ENCODE measurements at places on chromosomes 6 and 20.

- DNase-seq = no peak
Measured at GRCh38 chr6:151051164-151051563, 185.7 kb downstream of the MTHFD1L start.

DNA sequence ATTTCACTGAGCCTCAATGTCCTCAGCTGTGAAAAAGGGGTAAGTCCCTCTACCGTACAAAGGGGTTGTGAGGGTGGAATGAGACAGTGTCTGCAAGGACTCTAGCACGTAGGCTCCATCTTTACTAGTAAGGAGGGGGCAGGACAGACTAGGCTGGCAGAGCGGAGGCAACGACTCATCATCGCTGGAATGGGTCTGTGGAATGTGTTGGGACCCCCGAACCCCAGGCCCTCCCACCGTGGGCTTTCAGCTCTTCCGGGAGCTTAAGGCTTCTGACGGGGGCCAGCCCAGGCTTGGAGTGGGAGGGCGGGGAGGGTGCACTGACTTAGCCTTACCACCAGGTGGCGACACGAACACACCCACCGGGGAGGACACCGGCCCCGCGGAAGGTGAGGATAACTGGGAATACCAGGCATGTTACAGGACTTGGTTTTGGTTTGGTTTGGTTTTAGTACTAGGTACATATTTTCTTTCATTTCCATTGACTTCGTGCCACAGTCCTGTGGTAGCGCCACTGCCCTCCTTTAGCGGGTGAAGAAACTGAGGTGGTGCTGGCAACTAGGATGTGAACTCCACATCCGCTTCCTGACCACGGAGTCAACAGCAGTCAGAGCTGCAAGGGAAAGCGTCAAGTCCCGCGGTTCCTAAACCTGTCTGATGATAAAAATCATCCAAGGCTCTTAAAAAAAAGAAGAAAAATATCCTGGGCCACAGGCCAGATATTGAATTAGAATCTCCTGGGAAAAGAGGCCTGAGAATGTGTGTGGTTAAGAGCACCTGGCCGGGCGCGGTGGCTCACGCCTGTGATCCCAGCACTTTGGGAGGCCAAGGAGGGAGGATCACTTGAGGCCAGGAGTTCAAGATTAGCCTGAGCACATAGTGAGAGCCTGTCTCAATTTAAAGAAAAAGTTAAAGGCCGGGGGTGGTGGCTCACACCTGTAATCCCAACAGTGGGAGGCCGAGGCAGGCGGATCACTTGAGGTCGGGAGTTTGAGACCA is 10.3 kb upstream of the TULP1 start:
- DNase-seq = peak; percentile 67

DNA sequence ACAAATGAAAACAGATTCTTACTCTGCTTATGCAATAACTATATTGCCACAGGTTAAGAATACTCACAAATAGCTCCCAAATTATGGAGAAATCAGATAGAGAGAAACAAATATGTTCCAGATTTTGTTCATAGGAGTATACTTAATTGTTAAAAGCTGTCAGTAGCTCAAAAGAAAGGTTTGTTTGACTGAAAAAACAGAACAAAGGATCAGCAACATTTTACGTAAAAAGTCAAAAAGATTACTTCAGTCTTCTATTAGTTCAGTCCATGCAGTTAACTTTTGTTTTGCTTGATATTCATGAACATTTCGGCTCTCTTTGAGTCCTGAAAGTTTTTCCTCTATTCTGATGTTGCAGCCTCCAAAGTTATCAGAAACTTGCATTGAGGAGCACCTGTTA is 13.4 kb upstream of the NANP start:
- no peak for DNase-seq

DNA sequence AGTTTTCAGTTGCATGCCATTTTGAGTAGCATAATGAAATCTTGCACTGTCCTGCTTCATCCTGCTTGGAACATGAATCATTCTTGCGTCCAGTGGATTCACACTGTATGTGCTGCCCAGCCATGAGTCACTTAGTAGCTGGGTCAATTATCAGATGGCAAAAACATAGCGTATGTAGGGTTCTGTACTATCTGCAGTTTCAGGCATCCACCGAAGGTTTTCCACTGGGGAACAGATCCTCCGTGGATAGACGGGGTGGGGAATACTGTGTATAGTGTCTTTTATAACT is 61.4 kb downstream of the IL22RA2 start:
- DNase-seq = no peak

DNA sequence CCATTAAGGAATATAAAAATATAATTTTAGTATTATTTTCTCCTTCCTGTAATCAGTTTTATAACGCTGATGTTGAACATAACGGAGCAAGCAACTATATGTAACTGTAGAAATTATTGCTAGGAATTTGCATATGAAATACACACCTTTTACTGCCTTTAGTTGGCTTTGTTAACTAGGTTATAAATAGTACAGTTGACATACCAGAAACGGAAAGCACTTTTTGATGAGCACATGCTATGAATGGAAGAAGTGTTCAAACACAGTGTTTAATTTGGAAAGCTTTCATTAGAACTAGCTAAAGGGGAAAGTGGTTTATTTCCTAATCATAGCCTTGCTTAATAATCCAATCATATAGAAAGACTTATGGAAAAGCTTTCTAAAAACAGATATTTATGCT is 25.3 kb upstream of the BEND3 start:
- DNase-seq = no peak

DNA sequence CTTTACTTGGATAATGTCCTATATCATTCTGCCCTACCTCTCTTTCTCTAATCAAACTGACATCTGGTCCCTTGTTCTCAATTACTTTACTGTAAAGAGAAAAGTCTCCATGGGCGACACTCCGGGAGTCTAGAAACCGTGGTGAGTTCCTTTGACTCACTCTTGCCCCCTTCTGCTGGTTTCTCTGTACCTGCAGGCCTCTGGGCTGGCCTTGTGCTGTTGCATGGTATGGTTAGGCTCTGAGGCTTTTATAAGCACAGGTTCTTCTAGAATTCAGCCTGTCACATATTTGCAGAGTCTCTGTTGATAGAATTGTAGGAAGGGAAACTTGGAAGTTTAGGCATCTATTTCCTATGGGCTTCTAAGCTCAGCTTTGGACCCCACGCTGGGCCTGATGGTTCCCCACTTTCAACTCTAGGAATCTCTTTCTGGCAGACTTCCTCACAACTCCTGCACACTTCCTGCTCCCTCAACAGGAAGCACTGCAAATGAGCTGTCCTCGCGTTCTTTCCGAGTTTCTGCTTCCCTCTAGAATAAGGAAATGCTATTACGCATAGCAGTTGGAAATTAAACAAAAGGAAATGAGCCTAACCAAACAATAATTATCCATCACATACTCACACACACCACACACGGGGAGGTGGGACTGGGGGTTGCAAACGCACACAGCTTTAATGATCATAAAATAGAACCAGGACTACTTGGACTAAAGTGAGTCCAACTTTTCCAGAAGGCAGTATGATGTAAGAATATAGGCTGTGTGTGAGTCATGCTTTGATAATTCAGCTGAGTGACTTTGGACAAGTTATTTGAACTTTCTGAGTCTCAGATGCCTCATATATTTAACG is 683.3 kb downstream of the QKI start:
- DNase-seq = no peak

GRCh38 chr6:164107297-164107995 is 692.9 kb downstream of the QKI start:
- DNase-seq = no peak

- DNase-seq = peak; percentile 15
Measured at GRCh38 chr6:43770372-43771209, 580 bp downstream of the VEGFA start.

DNA sequence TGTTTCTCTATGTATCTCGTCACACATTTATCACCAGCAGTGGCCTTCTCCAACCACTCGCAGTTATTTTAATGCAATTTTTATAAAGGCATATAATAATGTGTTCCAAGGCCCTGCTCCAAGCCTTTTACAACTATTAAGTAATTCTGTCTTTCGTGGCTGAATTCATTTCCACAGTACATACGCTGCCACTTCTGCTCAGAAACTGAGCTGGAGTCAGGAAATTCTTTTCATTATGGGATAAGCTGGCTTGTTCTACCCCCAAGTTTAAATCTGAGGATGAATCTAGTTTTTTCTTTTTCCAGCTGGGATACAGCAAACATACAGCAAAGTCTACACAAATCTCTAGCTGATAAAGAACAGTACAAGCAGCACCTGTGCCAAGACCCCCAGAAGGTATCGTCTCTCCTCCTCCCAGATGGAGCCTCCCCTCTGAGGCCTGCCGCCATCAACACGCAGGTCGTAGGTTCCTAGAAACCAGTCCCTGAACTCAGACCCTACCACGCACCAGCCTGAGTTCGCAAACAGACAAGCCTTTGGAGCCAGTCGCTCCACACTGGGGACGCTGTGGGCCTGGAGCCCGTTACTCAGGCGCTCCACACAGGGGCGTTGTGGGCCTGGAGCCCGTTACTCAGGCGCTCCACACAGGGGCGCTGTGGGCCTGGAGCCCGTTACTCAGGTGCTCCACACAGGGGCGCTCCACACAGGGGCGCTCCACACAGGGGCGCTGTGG is 263.5 kb downstream of the THBS2 start:
- DNase-seq = no peak

GRCh38 chr20:19807191-19807945 is 49.3 kb downstream of the RIN2 start:
- no peak for DNase-seq

DNA sequence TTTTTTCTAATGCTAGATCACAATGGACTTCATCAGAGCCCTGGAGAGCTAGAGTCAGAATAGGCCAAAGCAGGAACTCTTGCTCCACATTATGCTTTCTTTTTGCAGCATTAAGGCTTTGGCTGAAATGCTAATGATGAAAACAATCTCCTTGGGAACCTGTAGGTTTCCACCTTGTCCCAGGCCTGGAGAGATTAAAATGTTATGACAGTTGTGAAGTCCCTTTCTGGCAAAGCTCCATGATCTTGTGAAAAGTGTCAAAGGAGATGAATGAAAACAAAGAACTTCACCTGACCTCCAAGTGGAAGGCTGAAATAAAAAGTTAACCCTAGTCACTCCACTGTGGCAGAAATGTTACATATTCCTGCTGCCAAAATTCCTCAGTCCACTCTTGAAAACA is 64.0 kb upstream of the LRRC1 start:
- DNase-seq = no peak

- DNase-seq = no peak
Measured at GRCh38 chr20:64268174-64268573, 12.6 kb downstream of the PCMTD2 start.

DNA sequence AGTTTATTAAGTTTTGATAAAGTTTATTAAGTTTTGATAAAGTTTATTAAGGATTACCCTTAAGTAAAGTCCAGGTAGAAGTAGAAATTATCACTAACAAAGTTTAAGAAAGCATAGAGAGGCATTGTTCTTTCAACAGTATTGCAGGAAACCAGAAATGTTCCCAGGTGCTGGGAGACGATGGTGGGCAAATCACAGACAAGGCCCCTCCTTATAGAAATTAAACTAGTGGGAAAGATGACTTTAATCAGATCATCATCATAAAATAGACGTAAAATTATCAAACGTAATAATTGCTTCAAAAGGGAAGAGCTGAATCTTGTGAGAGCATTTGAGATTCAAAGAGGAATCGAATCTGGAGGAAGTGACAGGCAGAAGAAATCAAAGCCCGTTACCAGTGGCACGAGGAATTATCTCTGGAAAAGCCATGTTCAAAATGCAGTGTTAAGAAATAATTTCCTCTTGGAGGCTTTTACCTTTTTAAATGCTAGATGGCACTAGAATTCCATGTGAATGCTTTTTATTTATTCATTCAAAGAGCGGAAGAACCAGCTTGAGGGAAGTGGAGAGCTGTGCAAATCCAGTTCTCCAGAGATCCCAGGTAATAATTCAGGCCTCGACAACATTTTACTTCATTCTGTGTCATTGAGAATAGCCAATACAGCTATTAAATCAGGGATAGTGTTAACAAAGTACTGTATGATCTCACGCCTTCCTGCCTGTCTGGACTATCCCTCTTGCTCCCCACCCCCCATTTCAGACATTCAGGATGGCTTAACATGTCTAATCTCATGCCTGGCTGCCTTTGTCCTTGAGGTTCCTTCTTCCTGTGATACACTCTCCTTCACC is 1.0 kb upstream of the APMAP start:
- DNase-seq = no peak

GRCh38 chr6:50762798-50763197 is 49.5 kb downstream of the TFAP2D start:
- no peak for DNase-seq

- DNase-seq = no peak
Measured at GRCh38 chr20:56316051-56316450, 42.7 kb upstream of the FAM210B start.

DNA sequence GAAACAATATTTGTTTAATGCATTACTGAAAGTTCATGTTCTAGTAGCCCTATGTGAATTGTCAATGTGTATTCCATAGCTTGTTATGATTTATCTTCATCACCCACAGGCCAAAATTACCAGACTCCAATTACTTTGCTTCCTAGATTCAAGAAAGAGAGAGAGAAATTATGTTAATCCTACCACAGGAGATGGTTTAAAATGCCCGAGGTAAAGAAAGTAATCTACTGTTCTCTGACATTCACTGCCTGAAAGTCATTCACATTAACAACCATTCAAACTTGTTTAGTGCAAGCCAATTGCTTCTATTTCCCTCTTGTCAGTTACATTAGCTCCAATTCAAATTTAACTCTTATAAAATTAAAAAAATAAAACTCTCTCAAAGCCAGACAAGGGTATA is 260.4 kb upstream of the THEMIS start:
- DNase-seq = no peak

- no peak for DNase-seq
Measured at GRCh38 chr6:166156942-166157341, 10.7 kb downstream of the TBXT start.

- no peak for DNase-seq
Measured at GRCh38 chr20:35023624-35024023, 68.0 kb downstream of the MYH7B start.

DNA sequence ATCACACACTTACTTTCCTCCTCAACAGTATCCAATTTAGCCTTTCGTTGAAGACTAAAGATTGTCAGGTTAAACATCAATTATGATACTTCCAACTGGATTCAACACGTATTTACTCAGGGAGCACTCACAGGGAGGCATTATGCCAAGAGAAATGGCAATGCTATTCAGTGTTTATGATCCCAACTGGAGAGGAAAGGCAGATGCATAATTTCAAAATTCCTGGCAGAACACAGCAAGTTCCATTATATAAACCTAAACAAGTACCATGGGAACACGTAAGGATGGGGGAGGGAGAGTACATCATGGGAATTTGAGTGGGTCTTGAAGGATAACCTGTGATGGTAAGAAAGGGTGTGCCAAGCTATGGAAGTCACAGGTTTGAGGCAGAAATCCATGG is 112.7 kb downstream of the ISM1 start:
- no peak for DNase-seq

DNA sequence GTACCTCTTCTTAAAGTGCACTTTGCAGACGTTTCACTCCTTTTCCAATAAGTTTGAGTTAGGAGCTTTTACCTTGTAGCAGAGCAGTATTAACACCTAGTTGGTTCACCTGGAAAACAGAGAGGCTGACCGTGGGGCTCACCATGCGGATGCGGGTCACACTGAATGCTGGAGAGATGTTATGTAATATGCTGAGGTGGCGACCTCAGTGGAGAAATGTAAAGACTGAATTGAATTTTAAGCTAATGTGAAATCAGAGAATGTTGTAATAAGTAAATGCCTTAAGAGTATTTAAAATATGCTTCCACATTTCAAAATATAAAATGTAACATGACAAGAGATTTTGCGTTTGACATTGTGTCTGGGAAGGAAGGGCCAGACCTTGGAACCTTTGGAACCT is 9.9 kb upstream of the EFCAB8 start:
- no peak for DNase-seq

Measured in effector memory CD8-positive, alpha-beta T cell (primary cell).